B cell (primary cell): ENCODE measurements at places on chromosomes 1 and 21. TPM values are rescaled to one million over a fixed set of nuclear protein-coding genes. Genes with fewer than 3 reads are reported as not detected.

FCRL6 gene
- total RNA-seq, result 0.19 TPM in 1 of 2 replicates, not detected in the other

DNA sequence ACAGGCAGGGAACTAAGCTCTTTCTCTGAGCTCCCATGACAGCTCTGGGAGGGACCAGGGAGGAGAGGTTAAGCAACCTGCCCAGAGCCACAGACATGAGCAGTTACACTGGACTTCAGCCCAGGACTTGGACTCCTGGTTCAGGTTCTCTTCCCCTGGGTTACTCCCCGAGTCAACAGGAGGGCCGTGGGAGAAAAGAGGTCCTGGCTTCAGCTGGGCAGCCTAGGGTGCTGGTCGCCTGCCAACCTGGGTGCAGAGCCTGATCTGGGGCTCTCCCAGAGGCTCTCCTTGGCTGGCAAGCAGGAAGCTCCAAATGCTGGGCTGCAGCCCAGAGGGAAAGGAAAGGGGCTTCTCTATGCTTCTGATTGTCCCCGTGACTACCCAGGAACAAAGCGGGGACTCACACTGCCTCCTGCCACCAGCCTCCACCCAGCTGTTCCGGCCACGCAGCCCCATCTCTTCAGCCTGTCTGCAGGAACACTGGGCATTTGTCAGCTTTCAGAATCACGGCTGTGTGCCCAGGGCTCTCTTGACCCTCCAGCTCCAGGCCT lies 141.8 kb downstream of the HIVEP3 start:
- H3K27me3 ChIP-seq, result no peaks in the 10 kb centered on the region
- H3K27ac ChIP-seq, result no peak overlapping the region
- H3K4me1 ChIP-seq, result no peaks in the 10 kb centered on the region
- no peak for DNase-seq

- H3K4me1 ChIP-seq, result no peaks in the 10 kb centered on the region
- no peak for DNase-seq
- no peak overlapping the region for H3K27ac ChIP-seq
Observed at GRCh38 chr21:30240661-30241060, 24.8 kb upstream of the CLDN8 start.

DNA sequence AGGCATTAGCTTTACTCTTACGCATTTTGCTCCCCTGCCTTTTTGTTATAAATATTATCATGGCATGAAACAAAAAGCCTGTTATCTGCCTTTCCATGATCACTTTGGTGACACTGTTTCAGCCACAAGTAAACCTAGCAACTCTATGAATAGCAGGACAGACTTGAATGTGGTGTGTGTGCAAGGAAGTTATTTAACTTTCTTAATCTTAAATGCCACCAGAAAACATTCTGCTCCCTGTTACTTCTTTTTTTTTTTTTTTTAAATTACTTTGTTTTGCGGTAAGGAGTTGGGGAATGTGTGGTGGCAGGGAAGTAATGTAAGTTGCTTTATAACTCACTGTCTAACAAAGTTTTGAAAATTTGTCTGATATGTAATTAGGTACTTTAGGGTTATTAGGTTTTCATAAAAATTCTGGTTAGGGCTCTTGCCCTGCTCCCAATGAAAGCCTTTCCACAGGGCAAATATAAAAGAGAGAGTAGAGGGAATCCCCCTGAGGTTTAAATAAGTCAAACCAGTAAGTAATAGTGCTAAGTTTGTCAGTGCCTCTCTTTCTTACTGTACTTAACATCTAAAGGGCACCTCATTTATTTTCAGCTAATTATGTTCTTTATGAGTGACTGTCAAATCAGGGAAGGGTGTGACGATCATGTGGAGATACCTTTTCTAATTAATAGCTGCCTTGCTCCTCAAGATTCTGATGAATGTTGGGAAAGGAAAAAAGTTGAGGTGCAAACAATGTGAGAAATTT lies 39.5 kb downstream of the RASAL2 start:
- H3K27me3 ChIP-seq, result no peaks in the 10 kb centered on the region
- H3K4me3 ChIP-seq, result no peak overlapping the region
- no peaks in the 10 kb centered on the region for H3K36me3 ChIP-seq
- no peak for DNase-seq
- H3K27ac ChIP-seq, result no peak overlapping the region

ATP6V1G3 gene
- total RNA-seq, result not detected in 2 replicates

DNA sequence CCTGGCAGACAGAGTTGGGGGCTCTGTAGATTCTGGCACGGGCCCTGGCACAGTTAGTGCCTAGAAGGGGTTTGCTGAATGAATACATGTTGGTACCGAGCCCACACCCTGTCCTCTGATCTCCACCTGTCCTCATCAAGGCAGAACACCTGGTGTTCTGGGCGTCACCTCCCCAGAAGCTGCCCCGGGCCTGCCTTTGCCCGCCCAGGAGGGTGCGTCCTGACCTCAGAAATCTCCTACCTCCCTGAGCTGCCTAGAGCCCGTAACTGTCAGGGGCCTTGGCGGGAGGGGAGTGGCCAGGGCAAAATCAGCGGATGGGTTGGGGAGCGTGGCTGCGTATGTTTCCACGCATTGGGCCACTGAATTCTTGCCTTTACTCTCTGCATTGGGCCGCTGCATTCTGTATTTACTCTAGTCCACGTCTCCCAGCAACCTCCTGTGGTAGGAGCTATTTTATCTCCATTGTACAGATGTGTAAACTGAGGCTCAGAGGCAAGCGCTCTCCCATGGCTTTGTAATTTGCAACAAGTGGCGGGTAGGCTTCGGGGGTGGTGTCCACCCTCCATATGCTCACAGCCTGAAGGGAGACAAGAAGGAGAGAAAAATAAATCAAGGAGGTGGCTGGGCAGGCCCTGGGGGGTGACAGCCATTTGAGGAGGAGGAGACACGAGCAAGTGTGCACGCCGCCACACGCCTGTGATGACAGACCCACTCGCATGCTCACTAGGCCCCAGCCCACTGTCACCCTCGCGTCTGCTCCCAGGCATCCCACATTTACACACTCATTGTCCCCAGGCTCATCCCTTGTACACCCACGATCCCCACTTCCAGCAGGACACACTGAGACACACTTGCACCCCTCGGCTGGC lies 95.7 kb upstream of the WNT4 start:
- no peaks in the 10 kb centered on the region for H3K4me1 ChIP-seq
- no peak for DNase-seq
- H3K4me3 ChIP-seq, result no peak overlapping the region

CPTP gene
- 18.8 and 21.6 TPM in 2 replicates for total RNA-seq

- H3K4me1 ChIP-seq, result no peaks in the 10 kb centered on the region
- H3K36me3 ChIP-seq, result no peaks in the 10 kb centered on the region
- no peak overlapping the region for H3K4me3 ChIP-seq
Observed at GRCh38 chr1:14037101-14037847, 337.3 kb downstream of the PRDM2 start.
